ENCODE measurements at places on chromosomes 1 and 21.
A peak's percentile ranks its signal among the peaks of the same experiment; 100 is the strongest.

- no peak for DNase-seq
Measured at GRCh38 chr1:81867235-81867634, 66.5 kb downstream of the ADGRL2 start.

- no peak for DNase-seq
Measured at GRCh38 chr1:43962324-43962723, 7.5 kb upstream of the DPH2 start.

DNA sequence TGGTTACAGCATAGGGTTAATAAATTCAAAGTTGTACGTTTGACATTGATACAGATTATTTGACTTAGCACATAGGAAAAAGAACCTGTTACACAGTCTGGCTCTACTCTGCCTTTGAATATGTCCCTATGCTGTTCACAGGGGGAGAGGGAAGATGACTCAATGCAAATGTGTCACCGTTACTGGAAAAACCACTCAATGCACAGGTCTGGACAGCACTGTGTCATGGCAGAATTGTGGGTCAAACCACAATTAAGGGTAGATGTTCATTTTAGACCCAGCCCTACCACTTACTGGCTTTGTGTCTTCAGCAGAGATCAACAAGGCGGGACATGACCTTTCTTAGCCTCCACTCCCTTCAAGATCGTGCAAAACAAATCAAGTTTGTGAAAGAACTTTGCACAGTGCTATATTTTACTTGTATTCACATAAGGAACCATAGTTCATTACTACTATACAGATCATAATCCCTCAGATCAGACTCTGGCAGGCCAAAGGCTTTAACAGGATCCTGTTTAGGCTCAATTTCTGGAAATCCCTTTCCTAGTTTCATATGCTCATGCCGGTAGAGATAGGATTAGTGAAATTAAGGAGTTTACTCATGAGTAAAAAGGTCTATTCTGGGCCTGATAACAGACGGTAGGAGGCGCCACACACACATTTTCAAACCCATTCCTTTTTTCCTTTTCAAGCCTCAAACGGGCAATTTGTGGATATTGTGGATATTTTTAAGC, 22.1 kb downstream of the EIF2D start:
- DNase-seq = no peak

DNA sequence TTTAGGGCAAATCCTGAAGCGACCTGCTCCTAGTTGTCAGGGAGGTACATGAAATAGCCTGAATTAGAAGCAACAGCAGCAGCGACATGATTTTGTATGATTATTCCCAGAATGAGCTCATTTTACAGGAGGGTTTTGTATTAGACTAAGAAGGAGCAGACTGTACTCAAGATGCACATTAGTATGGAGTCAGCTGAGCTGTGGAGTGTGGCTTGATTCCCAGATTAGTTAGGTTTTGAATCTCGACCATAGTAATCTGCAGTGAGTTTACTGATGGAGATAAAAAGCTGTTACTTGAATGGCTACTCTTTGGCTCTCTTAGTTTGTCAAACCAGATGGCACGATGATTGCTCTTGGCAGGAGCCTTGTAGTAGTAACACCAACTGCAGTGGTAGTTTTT, 143.1 kb downstream of the PHTF1 start:
- DNase-seq = no peak

DNA sequence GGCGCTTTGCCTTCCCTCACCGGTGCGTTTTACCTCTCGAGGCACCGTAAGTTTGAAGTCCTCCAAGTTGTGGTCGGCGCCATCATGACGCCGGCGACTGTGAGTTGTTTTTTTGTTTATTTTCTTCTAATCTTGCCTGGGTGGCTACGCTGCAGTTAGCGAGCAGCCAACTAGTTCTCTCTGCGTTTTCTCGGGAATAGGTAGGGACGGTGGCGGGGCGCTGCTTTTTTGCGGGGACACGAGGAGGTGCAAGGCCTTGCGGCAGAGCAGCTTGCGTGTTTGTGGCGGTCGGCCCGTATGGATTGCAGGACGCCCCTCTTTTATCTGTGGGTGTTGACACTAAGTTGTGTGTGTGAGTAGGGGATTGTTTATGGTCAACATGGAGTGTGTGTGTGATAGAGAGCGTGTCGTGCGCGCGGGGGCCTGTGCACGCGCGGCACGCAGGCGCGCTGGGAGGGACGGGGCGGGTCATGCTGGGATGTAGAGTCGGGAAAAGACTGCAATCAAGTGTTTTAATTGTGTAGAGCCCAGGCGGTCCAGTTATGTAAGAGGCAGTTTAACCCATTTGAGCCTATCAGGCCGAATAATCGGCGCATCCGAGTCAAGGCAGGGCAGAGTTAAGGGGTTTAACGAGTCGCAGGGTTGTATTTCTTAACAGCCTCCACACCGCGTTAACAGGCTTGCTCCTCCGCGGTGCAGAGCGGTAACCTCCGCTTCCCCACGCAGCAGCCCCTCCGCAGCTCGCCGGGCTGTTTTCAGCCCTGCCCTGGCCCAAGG, 1.2 kb upstream of the NEGR1 start:
- DNase-seq = no peak

DNA sequence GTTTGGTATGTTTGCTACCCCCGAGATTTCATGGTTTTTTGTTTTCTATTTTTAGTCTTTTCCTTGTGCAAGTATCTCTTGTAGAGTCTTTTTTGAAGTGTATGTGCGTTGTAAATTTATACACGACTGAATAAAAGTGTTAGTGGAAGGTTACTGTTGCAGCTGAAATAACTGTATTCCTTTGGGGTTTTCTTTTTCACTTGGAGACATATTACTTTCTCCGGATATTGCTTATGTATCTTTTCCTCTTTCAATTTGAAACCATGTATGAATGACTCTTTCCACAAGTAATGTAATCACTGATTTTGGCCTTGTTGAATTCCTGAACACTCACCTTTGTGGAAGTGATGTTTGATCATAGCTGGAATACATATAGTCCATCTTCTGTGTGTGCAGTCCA, 956 bp downstream of the URB2 start:
- no peak for DNase-seq

GRCh38 chr1:15146971-15147376, 6.6 kb upstream of the TMEM51 start:
- DNase-seq = no peak

DNA sequence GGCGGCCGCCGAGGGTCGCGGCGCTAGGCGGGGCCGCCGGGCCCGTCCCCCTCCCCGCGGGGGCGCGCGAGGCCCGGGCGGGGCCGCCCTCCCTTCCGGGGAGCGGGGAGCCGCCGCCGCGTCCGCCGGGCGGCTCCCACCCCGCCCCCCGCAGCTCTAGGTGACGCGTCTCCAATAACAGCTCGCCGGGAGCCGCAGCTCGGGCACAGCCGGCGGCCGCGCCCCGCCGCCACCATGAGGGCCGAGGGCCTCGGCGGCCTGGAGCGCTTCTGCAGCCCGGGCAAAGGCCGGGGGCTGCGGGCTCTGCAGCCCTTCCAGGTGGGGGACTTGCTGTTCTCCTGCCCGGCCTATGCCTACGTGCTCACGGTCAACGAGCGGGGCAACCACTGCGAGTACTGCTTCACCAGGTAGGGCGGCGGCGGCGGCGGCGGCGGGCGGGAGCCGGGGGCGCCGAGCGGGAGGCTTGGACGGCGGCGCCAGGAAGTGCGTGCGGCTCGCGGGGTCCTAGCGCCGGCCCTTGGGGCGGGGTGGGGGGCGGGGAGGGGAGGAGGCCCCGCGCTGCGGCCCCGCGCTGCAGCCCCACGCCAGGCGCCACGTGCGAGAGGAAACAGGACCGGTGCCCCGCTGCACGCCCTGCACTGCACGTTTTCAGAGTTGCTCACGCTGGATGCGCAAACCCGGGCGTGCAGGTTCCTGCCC, at the start of gene SMYD2:
Gene SMYD2 (plus strand): TSS at position 139 of the 699 bp plus-strand sequence. CDS start 96 bp downstream, at position 235.
- peak; percentile 54 for DNase-seq

- DNase-seq = no peak
Measured at GRCh38 chr21:18716578-18717138, 313.1 kb upstream of the TMPRSS15 start.

DNA sequence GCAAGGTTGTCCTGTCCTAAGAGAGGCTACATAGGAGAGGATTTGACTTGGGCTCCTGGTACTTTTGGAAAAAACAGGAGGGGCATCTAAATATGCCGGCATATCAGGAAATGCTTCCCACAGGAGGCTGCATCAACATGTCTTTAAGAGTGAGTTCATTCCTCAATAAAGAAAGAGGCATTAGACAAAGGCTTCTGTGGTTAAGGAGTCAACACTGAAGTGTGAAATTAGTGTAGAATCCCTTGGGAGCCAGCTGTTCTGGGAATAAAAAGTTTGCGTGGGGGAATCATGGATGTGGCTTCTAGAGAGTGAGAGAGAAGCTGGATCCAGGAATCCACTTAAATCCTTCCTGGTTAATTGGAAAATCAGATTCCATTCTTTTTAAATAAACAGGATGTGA, 69.5 kb downstream of the DNM3 start:
- no peak for DNase-seq

GRCh38 chr1:25061261-25061995, 131.4 kb upstream of the RUNX3 start:
- no peak for DNase-seq

DNA sequence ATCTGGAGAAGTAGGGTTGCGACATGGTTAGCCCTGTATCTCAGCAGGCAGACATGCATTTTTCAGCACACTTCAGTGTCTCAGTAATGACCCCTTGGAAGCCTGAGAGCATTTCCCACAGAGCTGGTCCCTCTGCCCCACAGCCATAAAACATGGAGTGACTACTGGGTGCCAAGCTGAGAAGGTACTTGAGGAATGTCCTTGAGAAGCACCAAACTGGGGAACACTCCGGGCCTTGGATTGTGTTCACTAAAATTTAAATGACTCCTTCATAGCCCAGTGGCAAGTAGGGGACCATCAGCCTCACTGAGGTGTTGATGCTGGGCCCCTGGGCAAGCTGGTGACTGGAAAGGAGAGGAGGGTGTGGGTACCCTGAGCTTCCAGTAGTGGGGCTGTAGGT, 54.7 kb downstream of the KCNJ6 start:
- DNase-seq = no peak

DNA sequence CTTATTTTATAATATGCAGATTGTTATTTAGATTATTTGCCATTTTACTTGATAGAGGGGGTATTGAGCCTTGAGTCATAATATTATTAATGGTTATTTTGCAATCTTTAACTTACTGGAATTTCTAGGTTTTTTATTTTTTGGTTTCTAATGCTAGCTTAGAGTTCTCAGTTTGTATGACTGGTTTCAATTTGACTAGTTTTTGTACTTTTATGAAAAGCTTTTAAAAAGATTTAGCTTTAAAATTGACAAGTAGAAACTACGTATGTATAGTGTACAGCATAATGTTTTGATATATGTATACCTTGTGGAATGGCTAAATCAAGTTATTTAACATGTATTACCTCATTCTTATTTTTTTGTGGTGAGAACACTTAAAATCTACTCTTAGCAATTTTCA, 41.5 kb downstream of the CEP350 start:
- no peak for DNase-seq

GRCh38 chr1:110006516-110006915, 22.0 kb downstream of the AHCYL1 start:
- no peak for DNase-seq

DNA sequence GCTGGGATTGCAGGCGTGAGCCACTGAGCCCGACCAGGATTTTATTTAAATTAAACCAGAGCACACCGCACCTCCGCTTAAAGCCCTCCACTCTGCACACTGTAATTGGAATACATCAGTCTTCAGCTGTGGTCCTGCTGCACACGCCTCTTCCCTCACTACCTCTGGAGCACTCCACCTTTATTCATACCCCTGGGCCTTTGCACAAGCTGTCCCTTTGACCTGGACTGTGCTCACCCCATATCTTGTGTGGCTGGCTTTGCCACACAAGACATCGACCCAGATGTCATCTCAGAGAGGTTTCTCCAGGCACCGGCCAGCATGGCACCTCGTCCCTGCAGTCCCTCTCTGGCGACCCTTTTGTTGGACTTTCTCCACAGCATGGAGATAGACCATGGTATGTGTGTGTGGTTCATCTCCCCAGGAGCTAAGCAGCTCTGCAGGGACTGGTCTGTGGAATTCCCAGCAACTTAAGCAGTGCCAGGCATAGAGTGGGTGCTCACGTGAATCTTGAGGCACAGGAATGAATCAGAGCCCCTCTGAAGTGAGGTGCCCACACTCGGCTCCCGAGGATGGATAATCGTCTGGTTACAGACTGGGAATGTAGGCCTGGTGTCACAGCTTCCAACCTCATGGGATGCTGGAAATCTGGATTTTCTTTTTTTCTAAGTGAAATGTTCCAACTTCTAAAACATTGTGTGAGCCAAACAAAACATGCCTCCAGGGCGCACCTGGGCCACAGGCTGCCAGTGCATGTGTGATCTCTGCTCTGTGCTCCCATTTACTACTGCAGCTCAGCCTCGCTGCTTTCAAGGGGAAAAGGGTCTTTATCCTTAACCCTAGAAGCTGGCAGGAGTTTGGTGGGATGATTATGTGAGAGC, 61.9 kb downstream of the EVA1C start:
- no peak for DNase-seq

GRCh38 chr21:44420416-44421205, 34.7 kb upstream of the LRRC3 start:
- no peak for DNase-seq

DNA sequence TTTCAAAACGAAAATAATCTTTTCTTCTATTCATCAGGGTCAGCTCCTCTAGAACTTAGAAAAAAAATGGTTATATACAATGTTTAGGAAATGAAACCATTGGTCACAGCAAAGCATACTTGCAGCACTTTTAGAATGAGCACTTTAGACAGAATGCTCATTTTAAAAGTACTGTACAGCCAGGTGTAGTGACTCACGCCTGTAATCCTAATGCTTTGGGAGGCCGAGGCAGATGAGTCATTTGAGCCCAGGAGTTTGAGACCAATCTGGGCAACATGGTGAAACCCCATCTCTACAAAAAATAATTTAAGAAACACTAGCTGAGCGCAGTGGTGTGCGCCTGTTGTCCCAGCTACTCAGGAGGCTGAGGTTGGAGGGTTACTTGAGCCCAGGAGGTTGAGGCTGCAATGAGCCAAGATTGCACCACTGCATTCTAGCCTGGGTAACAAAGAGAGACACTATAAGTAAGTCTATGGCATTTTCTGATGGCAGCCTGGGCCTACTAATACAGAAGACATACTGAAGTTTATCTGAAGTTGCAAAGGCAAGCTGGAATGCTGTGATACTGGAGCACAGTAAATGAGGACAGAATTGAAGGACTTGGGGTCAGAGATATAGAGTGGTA, 48.9 kb upstream of the ZNF326 start:
- no peak for DNase-seq

DNA sequence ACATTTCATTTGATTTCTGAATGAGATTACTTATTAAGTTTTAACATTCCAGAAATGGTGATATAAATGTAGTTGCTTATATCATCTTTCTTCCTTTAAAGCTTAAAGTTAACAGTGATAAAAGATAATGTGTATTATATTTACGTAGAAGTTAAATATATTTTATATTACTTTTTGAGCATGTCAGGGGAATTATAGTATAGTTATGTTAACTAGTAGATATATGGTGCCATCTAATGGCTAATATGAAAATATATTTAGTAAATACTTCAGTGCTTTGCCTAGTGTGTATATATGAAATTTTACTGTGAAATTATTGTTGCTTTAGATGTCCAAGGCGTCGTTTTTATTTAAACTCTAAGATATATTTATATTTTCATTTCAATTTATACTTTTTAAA, 51.5 kb downstream of the SYT14 start:
- no peak for DNase-seq
